ENCODE measurements at places on chromosomes 2 and 18.

GRCh38 chr2:10444463-10444862, 3.7 kb downstream of the ODC1 start:
- no peak for DNase-seq

GRCh38 chr18:41075212-41075611, 879.8 kb upstream of the PIK3C3 start:
- no peak for DNase-seq

DNA sequence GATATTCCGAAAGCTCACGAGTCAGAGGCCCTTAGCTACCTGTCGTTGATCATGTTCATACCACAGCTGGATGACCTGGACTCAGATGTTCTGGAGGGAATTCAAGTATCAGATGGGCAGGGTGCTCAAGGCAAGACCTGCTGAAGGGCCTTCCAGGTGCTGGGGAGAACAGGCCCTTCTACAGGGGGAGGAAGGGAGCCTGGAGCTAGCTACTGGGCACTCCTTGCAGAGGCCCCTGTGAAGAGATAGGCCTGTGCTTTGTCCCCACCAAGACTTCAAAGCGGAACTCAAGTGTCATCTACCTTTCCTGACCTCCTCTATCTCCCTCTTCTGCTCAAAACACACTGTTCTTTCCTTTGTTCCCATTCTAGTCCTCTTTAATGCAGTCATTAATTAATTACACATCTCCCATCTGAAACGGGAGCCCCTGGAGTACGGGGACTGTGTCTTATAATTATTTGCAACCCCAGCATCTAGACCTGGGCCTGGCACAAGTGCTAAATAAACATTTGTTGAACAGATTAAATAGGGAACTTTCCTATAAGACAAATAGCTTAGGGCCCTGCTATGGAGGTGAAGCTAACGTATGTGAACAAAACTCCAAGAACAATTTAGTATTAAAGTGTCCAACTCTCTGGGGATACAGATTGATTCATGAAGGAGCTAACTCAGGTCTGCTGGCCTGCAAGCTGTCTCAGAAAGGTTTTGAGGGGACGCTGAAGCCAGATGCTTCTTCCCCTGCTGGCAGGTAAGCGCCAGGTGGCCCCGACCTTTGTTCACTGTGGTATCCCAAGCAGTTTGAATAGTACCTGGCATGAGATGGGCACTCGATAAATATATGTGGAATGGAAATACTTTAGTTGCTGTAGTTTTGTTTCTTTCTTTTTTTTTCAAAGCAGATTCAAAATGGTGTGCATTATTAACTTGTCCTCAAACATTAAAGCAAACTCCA, 22.0 kb downstream of the RHOB start:
- DNase-seq = no peak

DNA sequence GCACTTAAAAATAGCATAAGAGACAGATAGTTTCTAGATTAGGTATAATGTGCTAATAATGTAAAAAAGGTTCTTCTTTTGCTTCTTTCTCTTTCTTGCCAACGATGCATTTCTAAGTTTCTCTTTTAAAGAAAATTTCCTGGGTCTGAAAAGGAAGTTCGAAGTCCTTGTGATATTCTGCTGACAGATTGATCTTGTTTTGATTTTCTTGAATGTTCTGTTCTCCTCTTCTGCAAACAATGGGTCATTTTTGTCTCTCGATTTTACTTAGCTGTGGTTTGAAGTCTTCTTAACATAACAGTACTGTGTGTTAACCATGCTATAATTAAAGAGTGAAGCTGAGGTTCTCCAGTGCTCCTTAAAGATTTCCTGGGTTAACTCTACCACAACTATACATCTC, 61.1 kb upstream of the ACYP2 start:
- DNase-seq = no peak

DNA sequence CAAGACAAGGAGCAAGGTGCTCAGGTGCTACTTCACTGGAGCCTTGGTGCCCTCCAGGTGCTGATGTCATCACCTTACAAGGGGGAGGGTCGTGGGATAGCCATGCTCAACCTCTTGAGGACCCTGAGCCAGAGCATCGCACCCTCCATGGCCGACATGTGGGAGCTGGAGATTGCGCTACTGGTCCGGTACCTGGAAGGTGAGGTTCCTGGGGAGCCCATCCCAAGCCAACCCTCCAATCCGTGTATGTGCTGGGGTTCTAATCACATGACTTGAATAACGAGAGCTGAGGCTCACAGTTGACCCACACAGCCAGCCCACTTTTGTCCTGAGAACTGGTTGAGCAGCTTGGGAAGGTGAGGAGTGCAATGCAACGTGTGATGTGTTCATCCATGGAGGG, 25.9 kb downstream of the MROH2A start:
- no peak for DNase-seq

DNA sequence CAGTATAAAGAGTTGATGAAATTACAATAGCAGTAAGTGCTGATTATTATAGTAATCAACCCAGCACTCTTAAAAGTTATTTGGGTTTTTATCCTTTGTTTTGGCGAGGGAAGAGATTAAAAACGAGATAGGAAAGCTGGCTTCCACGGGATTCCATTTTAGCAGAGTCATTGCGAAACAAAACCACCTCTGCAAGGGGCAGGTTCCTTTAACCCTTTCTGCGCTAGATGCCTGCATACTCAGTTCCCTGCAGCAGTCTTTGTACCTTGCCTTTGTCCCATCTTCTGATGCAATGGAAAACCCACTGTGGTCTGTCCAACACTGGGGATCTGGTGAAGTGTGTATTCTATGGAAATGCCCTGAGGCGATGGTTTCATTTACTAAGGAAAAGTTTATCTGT, 2.7 kb downstream of the YPEL5 start:
- DNase-seq = no peak

- DNase-seq = no peak
Observed at GRCh38 chr2:218605432-218605831, 2.3 kb upstream of the PLCD4 start.

DNA sequence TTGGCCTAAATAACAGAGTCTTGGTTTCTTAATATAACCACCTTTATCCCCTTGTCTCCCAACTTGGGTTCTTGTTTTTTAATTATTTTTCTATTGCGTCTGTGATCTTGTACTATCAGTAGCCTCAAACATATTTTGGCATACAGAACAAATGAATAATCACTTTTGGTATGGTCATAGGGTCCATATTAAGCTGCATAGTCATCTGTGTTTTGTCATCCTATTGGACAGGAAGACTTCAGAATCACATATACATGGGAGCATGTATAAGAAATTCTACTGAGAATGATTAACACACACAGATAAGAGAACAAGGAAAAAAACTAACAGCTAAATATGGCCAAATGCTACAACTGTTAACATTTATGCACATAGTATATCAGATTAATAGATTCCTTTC, 126.0 kb downstream of the MEP1B start:
- no peak for DNase-seq

DNA sequence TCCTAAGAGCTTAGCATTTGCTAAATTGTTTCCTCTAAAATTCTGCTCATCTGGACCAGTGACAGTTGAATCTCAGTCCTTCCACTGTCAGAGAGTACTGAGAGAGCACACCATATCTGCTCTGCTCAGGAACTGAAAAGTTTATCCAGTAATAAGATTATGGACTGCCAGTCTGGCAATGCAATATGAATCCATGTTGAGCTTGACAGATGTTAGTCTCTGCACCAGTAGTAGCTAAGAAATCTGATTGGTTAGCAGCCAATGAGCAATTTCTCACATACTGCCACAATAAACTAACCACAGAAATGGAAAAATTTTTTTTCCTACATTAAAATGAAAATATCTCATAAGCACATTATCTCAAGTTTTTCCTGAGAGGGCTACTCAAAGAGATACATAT, 2.3 kb downstream of the PRKD3 start:
- no peak for DNase-seq

GRCh38 chr2:148221166-148221565, 200.3 kb downstream of the MBD5 start:
- DNase-seq = no peak

DNA sequence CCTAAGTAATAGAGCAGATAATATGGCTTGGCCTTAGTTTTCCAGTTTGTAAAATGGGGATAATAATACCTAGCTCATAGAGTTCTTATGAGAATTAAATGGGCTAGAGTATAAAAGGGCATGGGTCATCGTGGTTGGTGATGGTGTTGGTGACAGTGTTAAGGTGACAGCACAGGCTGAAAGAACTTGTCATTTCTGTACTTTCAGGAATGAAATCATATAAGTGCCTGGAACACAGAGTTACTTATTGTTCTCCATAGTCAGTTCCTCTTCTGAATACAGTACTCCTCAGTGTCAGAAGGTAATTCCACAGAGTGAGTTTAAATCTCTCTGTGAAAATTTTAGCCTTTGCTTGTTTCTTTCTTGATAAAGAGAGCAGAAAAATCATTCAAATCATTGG, 42.4 kb downstream of the KIF5C start:
- DNase-seq = no peak

- DNase-seq = no peak
Observed at GRCh38 chr2:147331790-147332419, 512.9 kb upstream of the ACVR2A start.

- no peak for DNase-seq
Observed at GRCh38 chr2:229223107-229223506, 48.0 kb downstream of the PID1 start.

GRCh38 chr2:130387071-130387400, 31.2 kb downstream of the PTPN18 start:
- DNase-seq = no peak

- DNase-seq = no peak
Observed at GRCh38 chr18:50791599-50792438, 28.0 kb downstream of the MRO start.

DNA sequence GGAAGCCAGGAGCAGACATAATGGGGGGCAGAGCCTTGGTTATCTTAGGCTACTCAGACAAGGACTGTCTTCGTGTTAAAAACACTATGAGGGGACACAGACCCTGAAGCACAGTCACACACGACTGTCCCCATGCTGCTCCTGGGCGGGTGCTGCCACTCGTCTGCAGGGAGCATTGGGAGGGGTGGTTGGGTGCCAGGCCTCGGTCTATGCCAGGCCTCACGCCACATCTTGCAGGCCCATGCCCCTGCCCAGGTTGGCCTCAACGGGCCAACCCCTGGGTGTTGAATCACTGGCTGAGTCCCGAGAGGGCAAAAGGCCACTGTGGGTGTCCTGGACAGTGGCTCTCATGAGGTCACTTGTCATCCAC, 97.9 kb downstream of the USP40 start:
- no peak for DNase-seq

GRCh38 chr2:74499267-74499939, at the start of gene LBX2:
TSS of gene LBX2 (minus strand) at chr2:74499603. CDS start at chr2:74499537, 66 bp downstream.
- DNase-seq = no peak

DNA sequence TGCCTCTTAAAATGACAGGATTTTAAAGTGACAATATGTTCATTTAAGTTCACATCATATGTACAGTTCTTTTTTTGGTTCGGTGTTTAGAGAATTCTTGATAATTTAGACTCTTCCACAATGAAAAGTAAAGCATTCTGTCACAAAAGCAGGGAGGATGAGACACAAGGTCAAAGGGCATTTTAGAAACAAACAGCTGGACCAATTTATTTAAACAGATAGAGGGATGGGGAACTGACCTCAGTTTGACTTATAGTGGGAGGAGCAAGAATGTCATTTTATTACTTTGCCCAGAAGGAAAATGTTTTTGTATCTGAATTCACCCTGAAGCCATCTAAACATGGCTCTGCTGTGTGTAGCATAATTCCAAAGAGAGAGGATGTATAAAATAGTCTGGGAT, 128.5 kb downstream of the MEIS1 start:
- DNase-seq = no peak

GRCh38 chr2:234827096-234827860, 124.5 kb upstream of the SH3BP4 start:
- no peak for DNase-seq

DNA sequence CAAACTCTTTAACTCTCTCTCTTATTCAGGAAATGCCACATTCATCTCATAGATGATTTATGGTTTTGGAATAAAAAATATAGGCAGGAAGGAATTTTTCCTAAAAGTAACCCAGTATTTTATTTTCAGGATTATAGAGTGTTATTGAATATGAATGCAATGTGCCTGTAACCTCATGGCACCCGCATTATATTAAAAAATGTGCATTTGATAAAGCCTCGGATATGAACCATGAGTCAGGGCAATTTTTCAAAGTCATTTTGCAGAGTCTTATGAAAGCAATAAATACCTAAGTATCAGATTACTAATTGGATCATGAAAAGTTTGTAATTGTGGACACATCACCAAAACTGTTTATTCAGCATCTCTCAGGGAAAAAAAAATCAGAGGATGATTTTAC, 573.8 kb downstream of the TSN start:
- no peak for DNase-seq

GRCh38 chr2:71323386-71323785, 8.2 kb upstream of the ZNF638 start:
- no peak for DNase-seq

- no peak for DNase-seq
Observed at GRCh38 chr2:178157574-178157973, 36.7 kb upstream of the OSBPL6 start.

GRCh38 chr18:77249569-77250500, at the start of gene GALR1:
TSS of gene GALR1 (plus strand) at chr18:77249848. CDS start at chr18:77250549, 701 bp downstream.
- DNase-seq = no peak

- DNase-seq = no peak
Observed at GRCh38 chr18:23825978-23826405, 136.7 kb downstream of the LAMA3 start.

DNA sequence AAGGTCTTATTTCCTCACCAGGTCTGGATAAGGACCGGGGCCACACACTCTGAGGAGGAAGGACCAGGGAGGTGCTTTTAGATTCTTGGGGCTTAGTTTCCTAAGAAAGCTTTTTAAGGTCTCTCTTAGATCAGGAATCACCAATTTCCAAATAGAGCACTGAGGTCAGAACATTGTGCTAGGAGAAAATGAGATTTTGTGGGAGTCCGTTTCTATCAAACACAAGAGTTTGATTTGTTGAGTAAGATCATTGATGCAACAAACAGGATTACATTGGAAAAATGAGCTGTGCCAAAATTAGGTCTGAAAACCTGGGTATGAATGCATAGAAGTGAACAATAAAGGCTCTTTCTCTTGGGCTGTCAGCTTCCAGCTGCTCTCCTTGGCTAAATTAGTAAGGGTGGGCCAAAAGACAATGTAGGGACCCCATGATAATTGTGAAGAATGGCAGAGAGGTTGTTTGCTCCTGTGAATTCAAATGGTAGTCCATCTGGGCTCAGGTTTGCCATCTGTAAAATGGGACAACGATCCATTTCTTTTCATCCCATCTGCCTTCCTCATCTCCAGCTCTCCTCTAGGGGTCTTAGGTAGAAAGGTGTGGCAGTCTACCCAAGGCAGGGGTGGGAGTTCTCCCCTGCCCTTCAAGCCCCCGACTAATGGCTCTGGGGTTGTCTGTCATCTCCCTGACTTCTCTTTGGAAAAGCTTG, 20.0 kb downstream of the IGFBP2 start:
- DNase-seq = no peak

- DNase-seq = no peak
Observed at GRCh38 chr2:146814971-146815370, 1029.9 kb upstream of the ACVR2A start.

- DNase-seq = no peak
Observed at GRCh38 chr2:70831861-70832260, 3.8 kb downstream of the CD207 start.

- DNase-seq = no peak
Observed at GRCh38 chr2:8643996-8644356, 37.9 kb upstream of the ID2 start.
